ENCODE measurements at places on chromosomes 5 and 9.
A peak's percentile ranks its signal among the peaks of the same experiment; 100 is the strongest.

DNA sequence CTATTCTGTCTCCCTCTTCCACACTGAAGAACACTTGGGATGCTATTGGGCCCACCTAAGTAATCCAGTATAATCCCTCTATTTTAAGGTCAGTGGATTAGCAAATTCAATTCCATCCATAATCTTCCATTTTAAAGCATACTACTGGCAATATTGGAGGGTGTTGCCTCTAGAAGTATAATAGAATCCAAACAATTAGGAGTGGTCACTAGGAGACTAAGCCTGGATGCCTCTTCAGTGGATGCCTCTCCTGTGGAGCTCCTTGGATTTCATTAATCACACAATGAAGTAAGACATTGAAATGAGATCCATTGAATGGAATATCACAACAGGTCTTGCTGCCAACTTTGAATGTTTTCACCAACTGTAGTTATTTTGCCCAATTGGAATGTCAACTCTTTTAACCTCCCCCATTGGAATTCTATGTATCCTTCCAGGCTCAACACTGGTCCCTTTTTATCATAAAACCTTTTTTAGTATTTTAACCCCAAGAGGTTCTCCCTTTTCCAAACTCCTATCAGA is 311.6 kb downstream of the PLK2 start:
- DNase-seq, result no peak

DNA sequence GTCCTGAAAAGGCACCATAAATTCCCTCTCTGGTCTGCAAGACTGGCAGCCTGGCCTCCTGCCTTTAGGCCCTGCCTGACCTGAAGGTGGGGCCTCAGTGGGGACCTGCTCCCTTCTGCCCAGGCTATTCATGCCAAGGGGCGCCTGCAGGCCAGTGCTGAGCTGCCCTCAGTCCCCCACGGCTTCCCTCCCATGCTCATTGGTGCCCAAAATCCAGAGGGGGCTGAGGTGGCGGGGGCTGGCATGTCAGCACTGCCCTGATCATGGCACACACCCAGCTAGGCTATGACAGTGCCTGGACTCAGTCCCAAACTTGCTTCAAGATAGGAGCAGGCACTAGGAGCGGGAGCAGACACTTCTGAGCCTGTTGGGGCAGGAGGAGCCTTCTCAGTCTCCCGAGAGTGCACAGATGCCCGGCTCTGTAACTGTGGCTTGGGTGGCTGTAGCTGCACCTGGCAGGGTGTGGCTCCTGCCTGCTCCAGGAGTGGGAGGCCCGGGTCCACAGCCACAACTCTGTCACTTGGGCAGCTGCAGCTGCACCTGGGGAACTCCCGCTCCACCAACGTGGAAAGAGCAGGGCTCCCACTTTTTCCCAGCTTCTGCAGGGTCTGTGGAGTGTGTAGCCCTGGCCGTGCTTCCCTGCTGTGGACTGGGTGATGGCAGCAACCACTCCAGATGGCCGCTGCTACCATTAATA is 49.0 kb downstream of the NDUFAF2 start:
- DNase-seq, result no peak

- no peak for DNase-seq
These were observed 83.8 kb upstream of the RASA1 start for GRCh38 chr5:87183896-87184295.

DNA sequence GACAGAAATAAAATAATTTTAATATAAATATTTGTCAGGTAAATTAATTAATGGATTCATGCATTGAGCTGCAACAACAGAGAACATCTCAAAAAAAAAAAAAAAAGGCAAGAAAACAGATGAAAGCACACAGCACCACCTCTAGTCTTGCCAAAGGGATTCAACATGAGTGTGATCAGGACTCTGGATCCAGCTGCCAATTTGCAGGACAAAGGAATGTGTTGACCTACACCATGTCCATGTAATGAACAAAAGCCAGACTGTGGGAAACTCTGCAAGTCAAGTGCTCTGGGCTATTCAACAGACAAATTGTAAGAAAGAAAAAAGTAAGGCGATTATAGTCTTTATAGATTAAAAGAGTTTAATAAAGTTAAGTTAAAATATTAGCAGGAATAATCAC is 769.3 kb downstream of the TLR4 start:
- no peak for DNase-seq

- no peak for DNase-seq
These were observed 80.9 kb downstream of the PPP2R2B start for GRCh38 chr5:146797658-146798057.

DNA sequence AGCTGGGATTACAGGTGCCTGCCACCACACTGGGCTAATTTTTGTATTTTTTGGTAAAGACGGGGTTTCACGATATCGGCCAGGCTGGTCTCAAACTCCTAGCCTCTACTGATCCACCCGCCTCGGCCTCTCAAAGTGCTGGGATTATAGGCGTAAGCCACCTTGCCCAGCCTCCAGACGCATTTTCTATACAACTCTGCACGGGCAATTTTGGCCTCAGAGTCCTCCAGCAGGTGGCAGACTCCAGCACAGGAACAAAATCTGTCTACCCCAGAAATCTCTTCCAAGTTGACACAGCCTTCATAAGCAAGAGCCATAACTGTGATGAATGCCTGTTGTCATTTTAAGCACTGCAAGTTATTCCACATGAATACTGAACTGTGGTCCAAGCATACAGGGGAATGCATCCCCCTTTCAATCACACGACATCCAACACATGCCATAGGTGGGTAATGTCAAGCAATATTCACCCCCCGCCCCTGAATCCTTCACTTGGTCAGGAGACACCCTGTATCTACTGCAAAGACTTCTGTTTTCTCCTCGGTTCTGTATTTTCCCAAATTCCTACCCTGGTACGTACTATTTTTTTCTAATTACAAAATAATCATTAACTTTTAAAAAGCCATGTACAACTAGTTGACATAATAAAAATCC is 50.8 kb downstream of the ALDH7A1 start:
- DNase-seq, result peak; percentile 75

DNA sequence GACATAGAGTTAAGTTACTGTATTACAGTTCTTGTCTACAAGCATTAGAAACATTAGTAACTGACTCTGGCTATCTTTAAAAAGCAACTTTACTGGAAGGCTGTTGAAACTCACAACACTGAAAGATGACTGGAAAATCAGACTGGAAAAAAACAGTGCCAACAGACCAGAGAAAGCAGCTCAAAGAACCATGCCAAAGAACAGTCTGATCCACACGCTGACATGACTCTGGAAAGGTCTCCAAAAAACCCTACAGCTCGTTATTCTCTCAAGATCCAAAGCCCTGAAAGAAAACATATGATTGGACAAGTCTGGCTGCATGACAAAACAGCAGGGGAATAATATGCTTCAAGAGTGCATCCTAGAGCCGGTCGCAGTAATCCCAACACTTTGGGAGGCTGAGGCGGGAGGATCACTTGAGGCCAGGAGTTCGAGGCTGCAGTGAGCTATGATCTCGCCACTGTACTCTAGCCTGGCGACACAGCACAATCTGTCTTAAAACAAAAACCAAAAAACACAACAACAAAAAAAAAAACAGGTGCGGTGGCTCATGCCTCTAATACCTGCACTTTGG is 5.6 kb downstream of the GOLPH3 start:
- DNase-seq, result no peak

DNA sequence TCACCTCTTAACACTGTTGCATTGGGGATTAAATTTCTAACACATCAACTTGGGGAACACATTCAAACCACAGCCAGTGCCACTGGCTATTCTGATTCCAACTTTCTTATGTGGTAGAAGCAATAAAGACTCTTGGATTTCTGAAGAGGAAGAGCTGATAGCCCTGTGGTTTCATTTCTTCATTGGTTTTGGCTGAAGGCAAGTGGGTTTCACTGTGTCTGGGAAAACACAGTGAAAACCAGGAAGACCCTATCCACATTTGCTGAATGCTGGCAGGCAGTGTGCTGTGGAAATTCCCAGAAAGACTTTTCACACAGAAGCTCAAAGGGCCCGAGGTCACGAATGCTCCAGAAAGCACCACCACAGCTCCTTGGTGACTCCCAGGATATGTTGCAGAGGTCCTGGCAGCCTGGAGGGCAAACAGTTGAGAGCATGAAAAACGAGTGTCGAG is 67.1 kb downstream of the DAPK1 start:
- no peak for DNase-seq

DNA sequence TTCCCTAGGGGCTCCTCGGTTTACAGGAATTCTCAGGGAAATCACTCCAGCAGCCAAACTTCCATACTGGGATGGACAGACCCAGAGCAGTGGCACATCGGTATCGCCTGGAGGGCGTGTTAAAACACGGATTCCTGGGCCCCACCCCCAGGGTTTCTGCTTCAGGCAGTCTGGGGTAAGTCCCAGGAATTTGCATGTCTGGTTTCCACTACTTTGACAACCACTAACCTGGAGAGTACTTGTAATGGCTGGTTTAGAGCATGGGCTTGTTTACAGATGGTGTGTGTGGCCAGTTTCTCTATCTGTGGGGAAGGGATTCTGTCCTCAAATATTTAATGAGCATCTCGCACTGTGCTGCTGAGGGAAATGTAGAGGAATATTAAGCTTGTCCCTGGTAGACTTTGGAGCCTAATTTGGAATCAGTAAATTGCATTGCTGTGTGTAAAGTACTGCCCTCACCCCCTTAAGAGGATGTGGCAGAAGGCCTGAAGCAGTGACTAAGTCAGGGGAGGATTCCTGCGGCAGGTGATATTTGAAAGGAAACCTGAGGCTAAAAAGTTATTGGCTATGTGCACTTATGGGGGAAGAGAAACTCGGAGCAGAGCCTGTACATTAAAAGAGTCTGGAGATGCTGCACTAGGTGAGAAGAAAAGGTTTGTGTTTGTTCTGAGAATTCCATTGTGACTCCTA is 18.6 kb upstream of the TJP2 start:
- peak; percentile 62 for DNase-seq

DNA sequence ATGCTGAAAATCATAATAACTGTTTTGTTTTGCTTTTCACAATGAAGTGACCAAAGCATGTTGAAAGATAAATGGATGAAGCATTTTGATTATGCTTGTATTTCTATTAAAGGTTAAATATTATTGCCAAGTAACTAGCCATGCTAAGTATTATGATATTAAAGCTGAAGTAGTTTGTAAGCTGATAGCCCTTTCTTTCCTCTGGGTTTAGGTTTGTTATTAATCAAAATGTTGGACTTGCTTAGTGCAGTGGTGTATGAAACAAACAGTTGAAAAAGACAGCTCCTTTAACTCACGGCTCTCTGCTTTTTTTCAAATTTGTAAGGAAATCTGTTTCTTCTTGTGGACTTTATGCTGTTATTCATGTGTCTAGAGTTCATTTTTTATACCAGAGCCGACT is 246.0 kb downstream of the CWC27 start:
- no peak for DNase-seq

- peak; percentile 17 for DNase-seq
These were observed 738.6 kb upstream of the ZNF608 start for GRCh38 chr5:125484742-125485641.

GRCh38 chr9:136230365-136230764 is 15.2 kb downstream of the QSOX2 start:
- DNase-seq, result no peak

DNA sequence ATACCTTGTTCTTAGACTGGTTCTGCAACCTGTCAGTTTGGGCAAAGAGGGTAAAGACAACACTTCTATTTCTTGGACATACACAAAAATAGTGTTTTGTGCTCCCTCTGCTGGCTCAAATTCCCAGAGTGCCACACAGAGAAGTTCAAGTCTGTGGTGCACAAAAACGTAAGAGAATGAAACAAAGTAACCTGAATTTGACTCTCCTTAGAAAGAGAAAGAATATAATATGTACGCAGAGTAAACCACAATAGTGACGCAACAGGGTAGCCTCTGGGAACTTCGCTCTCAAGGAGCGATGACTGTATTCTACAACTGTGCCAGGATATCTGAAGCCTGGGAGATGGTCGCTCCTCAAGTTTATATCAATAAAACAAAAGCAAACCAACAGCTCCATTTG is 18.5 kb downstream of the DDX31 start:
- DNase-seq, result peak; percentile 5

DNA sequence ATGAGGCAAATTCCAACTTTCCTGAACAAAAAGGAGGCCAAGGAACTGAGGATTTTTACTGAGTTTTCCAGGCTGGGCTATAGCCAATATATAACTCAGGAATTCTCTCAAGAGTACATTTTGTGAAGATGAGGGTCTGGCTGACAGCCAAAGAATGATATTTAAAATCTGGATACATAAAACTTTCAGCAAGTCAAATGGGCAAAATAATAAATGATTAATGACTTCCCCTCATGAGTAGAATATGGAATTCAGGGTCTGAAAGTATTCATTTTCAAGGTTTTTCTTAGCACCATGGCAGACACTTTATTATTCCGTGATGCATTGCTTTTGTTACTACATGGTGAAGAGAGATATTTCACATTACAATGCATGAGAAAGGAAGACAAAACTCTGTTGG is 7.8 kb downstream of the FAM81B start:
- no peak for DNase-seq

GRCh38 chr5:128213833-128214232 is 130.3 kb downstream of the SLC12A2 start:
- no peak for DNase-seq

DNA sequence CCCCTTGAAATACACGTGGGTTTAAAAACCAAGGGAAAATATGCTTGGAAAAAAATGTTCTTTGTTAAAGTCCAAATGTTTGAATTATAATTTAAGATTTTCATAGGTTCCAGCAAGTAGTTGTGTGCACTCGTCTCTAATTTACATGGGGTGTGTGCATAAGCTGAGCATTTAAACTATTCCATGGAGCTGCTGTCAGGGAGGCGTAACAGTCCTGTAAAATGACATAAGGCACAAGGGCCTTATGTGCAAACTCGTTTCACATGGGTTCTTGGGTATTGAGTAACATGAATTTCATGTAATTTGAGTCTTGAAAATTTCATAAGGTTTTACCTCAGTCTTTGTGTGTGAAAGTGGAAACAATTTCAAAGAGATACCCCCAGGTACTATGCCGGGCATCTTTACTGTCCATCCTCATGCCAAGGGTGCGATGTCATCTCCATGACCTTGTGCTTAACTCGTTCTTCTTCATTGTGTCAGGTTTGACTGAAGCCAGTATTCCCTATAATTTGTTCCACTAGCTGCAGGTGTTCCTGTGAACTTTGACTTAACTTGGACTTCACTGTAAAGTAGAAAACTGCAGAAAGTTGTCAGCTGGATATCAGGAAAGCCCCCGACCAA is 359.3 kb downstream of the SH3GL2 start:
- no peak for DNase-seq

DNA sequence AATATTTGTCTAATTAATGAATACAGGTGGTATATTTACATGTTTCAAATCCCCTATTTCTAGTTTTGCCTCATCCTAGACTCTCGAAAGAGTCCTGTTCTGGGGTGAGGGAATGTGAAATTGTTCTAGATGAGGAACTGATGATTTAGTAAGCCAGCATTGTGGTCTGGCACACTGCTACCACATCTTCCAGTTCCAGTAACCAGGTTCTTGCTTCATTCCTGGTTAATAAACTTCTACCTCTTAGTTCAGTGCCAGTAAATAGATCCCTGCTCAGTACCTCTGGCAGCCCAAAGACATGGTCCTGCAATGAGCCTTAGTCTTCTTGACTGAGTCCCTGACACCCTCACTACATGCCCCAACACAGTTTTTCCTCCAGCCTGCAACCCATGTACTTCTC is 207.7 kb downstream of the SREK1 start:
- DNase-seq, result no peak
